ENCODE measurements at places on chromosomes 13 and 19. TPM values are rescaled to one million over a fixed set of nuclear protein-coding genes. Genes with fewer than 3 reads are reported as not detected.

The KANK2 gene
- 34.0 TPM for polyA plus RNA-seq

The CCDC70 gene
- not detected for polyA plus RNA-seq

The CRYL1 gene
- polyA plus RNA-seq, result 68.9 TPM

The SPC24 gene
- polyA plus RNA-seq, result 15.0 TPM

The HSPB6 gene
- polyA plus RNA-seq, result 25.1 TPM

The LCP1 gene
- 5.4 TPM for polyA plus RNA-seq

The APLP1 gene
- 1,677 TPM for polyA plus RNA-seq

The CYP4F2 gene
- polyA plus RNA-seq, result not detected

The S1PR4 gene
- not detected for polyA plus RNA-seq

The CDADC1 gene
- polyA plus RNA-seq, result 3.3 TPM

The AZU1 gene
- 1.4 TPM for polyA plus RNA-seq

The CD37 gene
- 8.2 TPM for polyA plus RNA-seq

The PSG11 gene
- polyA plus RNA-seq, result not detected

The EMC10 gene
- 171 TPM for polyA plus RNA-seq

The ATP8B3 gene
- polyA plus RNA-seq, result 0.19 TPM

The TNFSF11 gene
- not detected for polyA plus RNA-seq

The KLK14 gene
- 0.70 TPM for polyA plus RNA-seq

The TNNT1 gene
- polyA plus RNA-seq, result 5.7 TPM

The PCCA gene
- 36.3 TPM for polyA plus RNA-seq

The ABHD8 gene
- 45.7 TPM for polyA plus RNA-seq

The ZNF578 gene
- polyA plus RNA-seq, result 3.7 TPM

The MISP3 gene
- polyA plus RNA-seq, result 22.6 TPM

The NCR1 gene
- not detected for polyA plus RNA-seq

The LONP1 gene
- 108 TPM for polyA plus RNA-seq

The GARIN5A gene
- 15.9 TPM for polyA plus RNA-seq
